Suprapubic skin (tissue), 4 donors: ENCODE measurements at places on chromosomes 5 and 9. TPM values are rescaled to one million over a fixed set of nuclear protein-coding genes. Genes with fewer than 3 reads are reported as not detected.

- no peak for DNase-seq
These were observed 270.4 kb downstream of the ARHGAP26 start for GRCh38 chr5:143040622-143041021.

- DNase-seq, result no peak
These were observed 327.4 kb downstream of the AGTPBP1 start for GRCh38 chr9:85414390-85414789.

DNA sequence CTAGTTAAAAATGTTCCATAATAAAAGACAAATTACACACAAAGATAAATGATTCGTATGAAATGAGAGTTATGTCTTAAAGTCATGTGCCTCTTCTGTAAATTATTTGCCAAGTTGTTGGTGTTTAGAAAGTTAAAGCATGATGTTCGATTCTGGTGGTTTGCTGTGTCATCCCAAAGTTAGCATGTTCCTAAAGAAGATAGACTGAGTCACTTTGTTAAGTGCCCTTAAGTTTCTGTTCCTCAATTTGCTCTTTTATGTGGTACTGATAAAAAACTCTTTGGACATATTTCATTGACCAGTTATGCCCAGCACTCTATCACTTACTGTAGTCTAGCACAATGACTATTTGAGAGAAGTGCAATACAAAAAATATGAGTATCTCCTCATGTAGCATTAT, 366.9 kb upstream of the ZNF608 start:
- no peak for DNase-seq

The SLCO6A1 gene
- total RNA-seq, result not detected

DNA sequence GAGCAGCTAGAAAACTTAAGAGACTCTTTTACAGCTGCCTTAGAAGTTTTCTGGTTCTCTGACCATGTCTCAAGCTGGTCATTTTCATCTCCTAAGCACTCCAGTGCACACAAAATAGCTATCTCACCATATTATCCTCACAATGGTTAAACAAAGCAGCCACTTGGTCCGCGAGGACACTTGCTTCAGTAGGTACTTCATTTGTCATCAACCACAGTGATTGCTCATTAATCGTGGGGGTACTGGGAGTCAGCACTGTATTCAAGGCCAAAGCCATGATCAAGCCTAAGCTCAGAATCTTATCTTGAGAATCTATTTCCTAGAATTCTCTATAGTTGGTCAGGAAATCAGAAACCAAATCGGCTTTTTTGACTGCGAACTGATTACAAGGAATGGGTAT, 2.9 kb downstream of the ARL14EPL start:
- DNase-seq, result no peak

DNA sequence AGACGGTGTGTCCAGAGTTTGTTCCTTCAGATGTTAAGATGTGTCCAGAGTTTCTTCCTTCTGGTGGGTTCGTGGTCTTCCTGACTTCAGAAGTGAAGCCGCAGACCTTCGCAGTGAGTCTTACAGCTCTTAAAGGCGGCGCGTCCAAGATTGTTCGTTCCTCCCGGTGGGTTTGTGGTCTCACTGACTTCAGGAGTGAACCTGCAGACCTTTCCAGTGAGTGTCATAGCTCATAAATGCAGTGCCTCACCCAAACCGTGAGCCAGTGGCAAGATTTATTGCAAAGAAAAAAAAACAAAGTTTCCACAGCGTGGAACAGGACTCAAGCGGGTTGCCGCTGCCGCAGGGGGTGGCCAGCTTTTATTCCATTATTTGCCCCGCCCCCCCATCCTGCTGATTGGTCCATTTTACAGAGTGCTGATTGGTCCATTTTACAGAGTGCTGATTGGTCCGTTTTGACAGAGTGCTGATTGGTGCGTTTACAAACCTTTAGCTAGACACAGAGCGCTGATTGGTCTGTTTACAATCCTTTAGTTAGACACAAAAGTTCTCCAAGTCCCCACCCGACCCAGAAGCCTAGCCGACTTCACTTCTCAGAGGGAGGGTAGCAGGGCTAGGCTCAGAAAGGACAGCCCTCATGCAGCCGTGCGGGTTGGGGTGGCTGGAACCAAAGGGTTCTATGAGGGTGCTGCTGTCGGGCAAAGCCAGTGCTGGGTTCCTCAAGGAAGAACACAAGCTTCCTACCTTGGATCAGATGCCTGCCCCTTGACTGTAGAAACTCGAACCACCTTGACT, 9.1 kb upstream of the RNF130 start:
- no peak for DNase-seq

GRCh38 chr5:142032747-142033631, 20.2 kb upstream of the GNPDA1 start:
- DNase-seq, result no peak

The TTC16 gene
- total RNA-seq, result 0.16 TPM

The SPAAR gene
- total RNA-seq, result 1.3 TPM

GRCh38 chr5:133589286-133589685, 23.1 kb downstream of the FSTL4 start:
- no peak for DNase-seq

The ANKRD31 gene
- 0.26 TPM for total RNA-seq

DNA sequence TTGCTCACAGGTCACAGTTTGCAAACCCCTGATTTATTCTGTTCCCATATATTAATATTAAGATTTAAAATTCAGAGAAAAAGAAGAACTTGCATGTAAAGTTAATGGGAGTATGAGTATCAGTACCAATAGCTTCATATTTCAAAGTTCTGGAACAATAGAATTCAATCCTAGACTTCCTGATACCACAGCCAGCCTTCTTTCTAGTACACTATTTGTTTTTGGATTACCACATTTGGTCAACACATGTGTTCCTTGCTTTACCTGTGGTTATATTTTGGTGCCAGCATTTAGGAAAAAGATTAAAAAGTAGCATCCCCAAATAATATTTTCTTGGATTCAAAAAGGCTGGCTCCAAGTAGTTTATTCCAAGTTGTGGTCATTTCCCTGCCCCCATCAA, 49.5 kb downstream of the SPINK5 start:
- DNase-seq, result no peak

The PCDHGA1 gene
- total RNA-seq, result 0.32 TPM

The BTNL8 gene
- total RNA-seq, result not detected

DNA sequence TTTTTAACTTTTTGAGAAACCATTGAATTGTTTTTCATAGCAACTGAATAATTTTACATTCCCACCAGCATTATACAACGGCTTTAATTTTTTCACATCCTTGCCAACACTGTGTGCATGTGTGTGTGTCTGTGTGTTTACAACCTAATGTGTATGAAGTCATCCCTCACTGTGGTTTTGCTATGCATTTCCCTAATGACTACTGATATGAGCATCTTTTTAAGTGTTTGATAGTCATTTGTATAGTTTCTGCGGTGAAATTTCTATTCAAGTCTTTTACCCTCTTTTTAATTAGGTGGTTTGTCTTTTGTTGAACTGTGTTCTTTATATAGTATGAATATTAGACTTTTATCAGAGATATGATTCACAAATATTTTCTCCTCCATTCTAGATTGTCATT, 263.1 kb upstream of the COX7C start:
- no peak for DNase-seq
